AG08396 (cell line): ENCODE measurements at places on chromosomes 3 and 15.

GRCh38 chr3:188756241-188756640, 415.5 kb upstream of the TPRG1 start:
- DNase-seq = no peak

GRCh38 chr3:195093731-195094130, 177.2 kb downstream of the XXYLT1 start:
- no peak for DNase-seq

GRCh38 chr3:113088616-113089015, 97.8 kb downstream of the GTPBP8 start:
- DNase-seq = no peak

DNA sequence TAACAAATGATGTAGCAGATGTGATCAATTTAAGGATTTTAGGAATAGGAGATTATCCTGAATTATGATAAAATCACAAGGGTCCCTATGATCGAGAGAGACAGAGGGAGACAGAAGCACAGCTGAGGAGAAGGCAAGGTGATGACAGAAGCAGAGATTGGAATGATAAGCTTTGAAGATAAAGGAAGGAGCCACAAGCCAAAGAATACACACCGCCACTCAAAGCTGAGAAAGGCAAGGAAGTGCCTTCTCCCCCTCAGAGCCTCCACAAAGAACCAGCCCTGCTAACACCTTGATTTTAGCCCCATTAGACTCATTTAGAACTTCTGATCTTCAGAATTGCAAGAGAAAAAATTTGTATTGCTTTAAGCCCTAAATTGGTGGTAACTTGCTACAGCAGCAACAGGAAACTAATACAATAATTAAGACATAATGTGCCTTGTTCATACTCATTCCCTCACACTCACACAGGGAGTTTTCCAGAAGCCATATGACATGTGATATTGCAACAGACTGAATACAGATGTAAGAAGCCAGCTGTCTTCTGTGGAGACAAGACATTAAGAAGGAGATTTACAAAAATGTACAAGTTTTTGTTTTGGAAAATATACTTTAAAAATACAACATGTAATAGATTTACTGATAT, 38.2 kb downstream of the TRANK1 start:
- DNase-seq = no peak

- DNase-seq = no peak
Observed at GRCh38 chr3:177652556-177653291, 455.4 kb upstream of the TBL1XR1 start.

- DNase-seq = no peak
Observed at GRCh38 chr15:74857671-74858368, 14.9 kb upstream of the ULK3 start.

DNA sequence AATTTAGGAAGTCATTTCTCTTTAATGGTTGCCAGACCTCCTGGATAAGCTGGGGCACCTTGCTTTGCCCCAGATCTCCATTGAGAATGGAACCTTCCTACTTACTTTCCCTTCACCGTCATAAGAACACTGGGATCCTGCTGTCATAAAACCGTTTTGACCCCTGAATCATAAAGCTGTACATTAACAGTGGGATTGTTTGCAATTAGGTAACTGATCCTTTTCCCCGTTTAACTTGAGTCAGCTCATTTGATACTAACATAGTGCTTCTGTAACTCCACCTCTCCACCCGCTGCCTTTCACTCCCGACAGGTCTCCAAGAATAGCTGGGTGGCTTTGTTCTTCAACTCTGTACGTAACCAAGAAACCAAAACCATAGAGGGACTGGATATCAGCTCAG, 308.2 kb upstream of the WNT5A start:
- no peak for DNase-seq

DNA sequence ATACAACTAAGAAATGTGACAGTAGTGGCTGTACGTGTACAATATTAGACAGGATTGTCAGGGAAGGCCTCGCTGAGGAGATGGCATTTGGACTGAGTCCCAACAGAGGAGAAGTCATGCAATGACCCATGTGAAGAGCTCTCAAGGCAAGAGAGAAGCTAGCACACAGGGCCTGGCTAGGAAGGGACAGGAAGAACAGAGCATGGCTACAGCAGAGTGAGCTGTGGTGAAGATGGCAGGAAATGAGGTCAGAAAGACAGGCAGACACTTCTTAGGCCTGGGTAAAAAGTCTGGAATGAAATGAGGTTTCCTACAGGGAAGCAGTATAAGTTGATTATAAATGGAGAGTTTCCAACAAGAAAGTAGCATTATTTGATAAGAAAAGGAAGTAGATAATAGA, 33.2 kb upstream of the LEKR1 start:
- no peak for DNase-seq

DNA sequence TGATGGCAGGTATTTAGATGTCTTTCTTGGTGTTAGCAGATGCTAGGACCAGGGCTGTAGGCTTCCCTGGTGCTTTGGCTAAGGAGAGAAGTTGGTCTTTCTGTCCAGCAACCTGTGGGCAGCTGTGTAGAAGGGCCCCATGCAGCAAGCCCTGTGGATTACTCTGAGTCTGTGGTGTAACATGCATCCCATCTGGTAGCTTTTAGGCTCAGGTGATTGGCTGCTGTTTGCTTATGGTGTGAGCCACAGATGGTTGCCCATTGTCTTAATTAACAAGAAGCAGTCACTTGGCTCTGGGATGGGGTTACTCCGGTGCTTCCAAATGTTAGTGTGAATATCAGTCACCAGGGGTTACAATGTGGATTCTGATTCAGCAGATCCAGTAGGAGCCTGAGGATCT, 368.6 kb upstream of the C2CD4B start:
- no peak for DNase-seq

DNA sequence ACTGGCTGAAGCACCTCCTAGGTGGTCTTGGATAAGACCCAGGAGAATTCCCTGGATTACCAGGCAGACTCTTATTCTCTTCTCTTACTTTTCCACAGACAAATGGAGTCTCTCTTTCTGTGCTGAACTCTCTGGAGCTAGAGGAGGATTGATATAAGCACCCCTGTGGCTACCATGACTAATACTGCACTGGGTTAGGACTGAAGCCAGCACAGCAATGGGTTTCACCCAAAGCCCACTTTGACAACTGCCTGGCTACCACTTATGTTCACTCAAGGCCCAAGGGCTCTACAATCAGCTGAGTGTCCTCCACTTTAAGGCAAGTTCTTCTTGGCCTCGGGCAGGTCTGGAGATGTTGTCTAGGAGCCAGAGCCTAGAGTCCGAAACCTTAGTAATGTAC, 225.5 kb downstream of the DIPK2A start:
- no peak for DNase-seq

GRCh38 chr3:58307639-58308215, 1.4 kb downstream of the HTD2 start:
- peak; percentile 43 for DNase-seq

- no peak for DNase-seq
Observed at GRCh38 chr15:68052431-68052830, 1.7 kb upstream of the PIAS1 start.

DNA sequence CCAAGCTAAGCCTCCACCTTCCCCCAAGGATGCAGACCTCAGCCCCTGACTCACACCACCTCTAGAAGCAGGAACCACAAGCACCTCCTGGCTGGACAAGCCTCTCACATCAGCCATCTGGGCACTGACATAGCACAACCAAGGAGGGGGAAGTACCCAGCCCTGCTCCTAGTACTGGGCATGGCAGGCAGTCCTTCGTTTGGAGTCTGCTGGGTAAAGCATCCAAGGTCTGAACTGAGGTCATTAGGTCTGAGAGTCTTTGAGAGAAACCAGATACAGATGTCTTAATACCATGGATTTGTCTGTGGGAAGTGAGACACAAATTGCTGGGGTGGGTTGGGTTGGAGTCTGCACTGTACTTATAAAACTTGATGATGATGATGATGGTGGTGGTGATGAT, 61.8 kb downstream of the CCDC33 start:
- no peak for DNase-seq

GRCh38 chr3:172312001-172312400, 136.3 kb downstream of the GHSR start:
- no peak for DNase-seq

DNA sequence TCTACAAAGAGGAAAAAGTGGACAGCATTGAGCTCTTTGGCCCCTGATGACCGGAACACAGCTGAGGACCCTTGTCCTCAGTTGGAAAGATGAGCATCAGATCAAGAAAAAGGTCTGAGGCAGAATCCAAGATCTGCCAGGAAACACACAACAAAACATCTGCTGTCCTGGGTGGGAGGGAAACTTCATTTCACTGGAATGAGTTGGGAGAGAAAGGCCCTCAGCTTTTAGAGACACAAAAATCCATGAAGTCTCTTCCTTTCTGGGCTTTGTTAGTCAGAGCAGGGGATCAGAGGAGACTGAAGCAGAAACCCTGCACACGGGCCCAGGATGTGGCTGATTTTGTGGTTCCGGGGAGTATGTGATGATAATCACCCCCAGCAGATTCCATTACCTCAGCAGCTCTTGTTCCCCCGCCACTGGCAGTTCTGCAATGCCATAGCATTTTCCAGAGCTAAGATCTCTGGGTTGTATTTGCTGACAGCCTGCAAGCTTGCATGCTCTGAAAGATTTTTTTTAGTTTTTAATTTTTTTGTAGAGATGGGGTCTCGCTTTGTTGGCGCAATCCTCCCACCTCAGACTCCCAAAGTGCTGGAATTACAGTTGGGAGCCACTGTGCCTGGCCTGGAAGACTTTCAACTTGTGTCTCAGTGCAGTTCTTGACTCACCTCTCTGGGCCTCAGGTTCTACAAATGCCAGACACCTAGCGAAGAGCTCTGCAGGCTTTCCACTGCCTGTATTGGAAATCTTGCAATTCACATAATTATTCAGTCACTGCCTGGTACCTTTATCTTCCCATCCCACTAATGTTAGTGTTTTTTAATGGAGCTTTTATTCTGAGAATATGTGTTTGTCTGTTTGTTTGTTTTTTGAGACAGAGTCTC, 5.8 kb upstream of the TATDN2 start:
- no peak for DNase-seq

DNA sequence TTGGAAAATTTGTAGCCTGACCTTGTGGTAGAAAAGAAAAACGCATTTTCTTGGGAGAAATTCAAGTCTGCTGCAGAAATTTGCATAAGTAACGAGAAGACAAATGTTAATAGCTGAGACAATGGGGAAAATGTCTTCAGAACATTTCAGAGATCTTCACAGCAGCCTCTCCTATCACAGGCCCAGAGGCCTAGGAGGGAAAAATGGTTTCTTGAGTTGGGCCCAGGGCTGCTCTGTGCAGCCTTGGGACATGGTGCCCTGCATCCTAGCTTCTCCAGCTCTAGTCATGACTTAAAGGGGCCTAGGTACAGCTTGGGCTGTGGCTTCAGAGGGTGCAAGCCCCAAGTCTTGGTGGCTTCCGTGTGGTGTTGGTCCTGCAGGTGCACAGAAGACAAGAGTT, 104.2 kb downstream of the ZNF621 start:
- DNase-seq = no peak

- DNase-seq = no peak
Observed at GRCh38 chr3:128335621-128336296, 130.9 kb downstream of the DNAJB8 start.

DNA sequence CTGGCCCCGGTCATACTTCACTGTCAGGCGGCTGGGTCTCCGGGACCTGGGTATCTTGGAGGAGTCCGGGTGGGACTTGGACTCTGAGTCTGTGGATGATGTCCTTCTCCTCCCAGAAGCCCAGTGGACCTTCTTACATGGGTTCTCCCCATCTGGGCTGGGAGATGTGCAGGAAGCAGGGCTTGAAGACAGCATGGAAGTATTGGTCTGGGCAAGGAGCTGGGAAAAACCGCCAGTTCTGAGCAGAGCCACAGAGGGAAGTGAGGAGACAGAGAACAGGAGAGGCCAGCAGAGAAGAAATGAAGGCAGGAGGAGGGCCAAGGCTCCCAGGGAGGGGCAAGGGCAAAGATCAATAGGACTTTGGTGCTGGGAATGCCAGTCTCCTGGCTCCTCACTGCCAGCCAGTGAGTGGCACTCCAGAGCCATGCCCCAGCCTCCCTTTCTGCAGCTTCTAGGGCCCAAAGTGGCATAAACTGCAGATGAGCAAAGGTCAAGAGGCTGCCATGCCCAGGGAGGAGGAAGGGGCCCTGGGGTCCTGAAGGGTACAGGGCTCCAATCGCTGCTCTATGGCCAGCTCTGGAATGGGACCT, at the start of gene PPP1R14D:
Gene PPP1R14D (minus strand): TSS at position 262 of the 590 bp plus-strand sequence. CDS start 67 bp downstream, at position 195.
- peak; percentile 1 for DNase-seq

GRCh38 chr3:30526031-30526430, 80.4 kb upstream of the TGFBR2 start:
- DNase-seq = no peak

- peak; percentile 61 for DNase-seq
Observed at GRCh38 chr3:111594205-111594604, 941 bp downstream of the ZBED2 start.

DNA sequence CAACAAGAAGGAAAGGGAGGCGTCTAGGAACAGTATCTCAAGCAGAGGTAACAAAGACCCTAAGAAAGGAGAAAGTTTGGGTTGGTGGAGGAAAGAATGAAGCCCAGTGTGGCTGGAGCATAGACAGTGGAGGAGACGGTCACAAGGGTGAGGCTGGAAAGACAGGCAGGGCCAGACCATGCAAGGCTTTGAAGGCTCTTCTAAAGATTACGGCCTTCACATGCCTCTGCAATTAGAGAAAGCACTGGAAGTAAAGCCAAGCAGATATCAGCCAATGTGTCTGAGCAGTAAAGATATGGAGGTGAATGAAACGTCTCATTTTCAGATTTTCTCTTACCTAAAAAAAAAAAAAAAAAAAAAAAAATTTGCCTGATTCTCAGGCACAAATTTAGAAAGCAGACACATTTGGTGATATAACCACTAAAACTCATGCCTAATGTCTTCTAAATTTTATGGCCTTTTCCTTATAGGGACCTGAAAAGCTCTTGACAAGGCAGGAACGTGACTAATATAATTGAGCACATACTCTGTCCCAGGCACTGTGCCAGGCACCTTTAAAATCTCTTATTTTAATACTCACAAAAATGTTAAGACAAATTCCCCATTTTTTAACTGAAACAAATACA, 184.1 kb downstream of the MECOM start:
- DNase-seq = no peak

DNA sequence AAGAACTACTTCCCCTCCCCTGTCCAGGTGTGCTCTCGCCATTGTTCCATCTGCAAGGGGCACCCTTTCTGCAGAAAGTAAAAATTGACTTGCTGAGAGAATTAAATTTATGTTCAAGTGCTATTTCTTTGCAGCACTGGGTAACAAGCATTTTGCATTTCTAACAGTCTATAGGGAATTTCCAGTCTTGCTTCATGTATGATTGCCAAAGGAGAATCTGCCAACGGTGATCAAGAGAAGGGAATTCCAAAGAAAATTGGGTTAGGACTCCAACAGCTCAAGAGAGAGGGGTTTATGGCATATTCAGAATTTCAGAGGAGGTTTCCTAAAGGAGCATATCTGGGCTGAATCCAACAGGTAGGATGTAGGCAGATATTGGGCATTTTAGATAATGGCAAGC, 136.7 kb upstream of the WNT5A start:
- DNase-seq = no peak

- DNase-seq = no peak
Observed at GRCh38 chr3:61855211-61855610, 293.8 kb downstream of the PTPRG start.
